ENCODE measurements at places on chromosomes 16 and 17.

DNA sequence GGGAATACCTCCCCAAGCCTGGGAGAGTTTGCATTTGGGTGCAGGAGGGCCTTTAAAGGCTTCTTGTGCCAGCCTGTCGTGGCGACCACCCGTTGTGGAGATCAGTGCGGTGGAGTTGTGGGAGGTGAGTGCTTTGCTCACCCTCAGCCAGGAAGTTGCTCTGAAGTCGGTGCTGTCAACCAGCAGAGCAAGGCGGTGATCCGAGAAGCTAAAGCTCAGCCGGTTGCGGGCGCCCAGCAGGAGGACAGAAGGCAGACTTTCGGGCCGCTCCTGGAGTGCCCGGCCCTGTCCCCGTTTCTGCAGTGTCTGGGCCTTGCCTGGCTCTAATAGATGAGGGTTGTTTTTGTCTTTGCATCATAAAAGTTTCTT, 1.4 kb downstream of the UBE2I start:
- DNase-seq: peak; percentile 73

GRCh38 chr16:53740476-53740875, 36.5 kb downstream of the FTO start:
- DNase-seq: no peak

- no peak for DNase-seq
These were observed 128.1 kb upstream of the CCL2 start for GRCh38 chr17:34126965-34127364.

DNA sequence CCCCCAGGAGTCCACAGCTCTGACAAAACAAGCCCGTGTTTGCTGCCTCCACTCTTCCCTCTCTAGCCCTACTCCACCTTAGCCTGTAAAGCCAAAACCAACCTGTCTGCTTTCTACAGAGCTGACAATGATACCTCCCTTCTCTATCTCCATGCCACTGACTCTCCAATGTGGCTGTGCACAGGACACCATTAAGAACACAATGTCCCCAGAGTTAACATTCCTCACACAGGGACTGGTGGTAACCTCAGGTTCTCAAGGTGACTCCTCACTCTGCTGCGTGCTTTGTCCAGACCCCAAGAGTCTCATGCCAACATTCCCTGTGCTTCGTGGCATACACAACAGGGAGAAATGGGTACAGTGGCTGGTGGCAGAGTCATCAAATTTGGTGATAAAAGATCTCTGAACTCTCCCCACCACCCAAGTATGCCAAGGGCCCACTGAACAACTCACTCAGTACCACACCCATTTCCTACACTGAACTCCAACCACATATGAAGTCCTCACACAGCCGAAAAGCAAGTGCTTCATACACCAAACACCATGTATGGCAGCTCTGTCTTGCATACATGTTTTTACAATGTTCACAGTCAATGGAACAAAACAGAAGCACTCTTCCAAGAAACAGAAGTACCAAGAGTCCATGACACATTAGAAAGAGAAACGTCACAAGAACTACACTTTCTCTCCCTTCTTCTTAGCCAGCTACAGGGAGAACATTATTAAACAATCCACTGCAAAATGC, 21.1 kb downstream of the CSNK2A2 start:
- no peak for DNase-seq

DNA sequence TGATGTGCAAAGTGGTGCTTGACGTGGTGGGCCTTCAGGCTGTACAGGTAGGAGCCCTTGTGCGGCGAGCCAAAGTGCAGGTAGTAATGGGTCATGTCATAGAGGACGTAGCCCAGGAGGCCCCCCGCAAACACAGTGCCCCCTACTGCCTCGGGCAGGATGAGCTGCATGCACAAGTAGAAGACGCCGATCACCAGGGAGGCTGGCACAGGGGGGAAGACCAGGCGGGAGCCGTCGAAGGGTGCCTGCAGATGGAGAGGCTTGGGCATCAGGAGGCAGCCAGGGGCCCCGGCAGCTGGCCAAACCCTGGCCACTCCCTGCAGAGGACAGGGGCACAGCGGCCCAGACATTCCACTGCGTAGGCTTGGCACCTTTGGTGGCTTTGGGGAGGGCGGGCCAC, 15.7 kb upstream of the MLKL start:
- peak; percentile 66 for DNase-seq

GRCh38 chr16:9378876-9379275, 287.4 kb downstream of the HAPSTR1 start:
- DNase-seq: no peak

DNA sequence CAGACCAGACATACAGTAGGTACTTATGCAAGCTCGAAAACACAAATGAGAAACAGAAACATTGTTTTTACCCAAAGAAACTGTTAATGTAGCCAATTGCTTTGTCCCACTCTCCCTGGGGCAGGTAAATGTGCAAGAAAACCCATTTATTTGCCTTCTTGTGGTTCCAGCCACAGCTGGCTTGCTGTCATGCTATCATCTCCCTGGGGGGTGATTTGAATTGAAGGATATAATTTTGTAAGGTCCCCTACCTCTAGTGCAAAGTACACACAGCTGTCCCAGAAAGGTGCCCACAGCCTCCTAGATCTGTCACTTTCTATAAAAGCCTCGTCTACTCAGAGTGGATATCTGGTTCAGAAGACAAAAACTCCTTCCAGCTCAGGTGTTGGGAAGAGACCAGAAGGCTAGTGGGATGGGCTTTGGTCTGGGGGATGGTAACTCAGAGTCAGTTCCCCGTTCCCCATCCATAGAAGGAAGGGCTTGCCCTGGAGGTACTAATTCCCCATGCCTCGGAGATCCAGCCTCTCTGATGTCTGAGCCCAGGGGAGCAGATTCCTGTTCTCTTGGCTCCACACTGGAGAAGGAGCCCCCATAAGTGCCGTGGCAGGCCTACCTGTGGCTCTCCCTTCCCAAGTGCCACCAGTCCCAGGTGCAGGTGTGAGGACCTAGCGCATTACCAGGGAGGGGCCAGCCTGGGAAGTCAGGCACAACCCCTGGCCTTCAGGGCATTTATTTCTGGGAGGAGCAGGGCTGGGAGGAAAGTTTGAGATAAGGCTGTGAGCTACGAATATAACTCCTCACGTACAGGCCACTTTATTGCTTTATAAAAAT, 2.4 kb upstream of the PRR15L start:
- peak; percentile 48 for DNase-seq

DNA sequence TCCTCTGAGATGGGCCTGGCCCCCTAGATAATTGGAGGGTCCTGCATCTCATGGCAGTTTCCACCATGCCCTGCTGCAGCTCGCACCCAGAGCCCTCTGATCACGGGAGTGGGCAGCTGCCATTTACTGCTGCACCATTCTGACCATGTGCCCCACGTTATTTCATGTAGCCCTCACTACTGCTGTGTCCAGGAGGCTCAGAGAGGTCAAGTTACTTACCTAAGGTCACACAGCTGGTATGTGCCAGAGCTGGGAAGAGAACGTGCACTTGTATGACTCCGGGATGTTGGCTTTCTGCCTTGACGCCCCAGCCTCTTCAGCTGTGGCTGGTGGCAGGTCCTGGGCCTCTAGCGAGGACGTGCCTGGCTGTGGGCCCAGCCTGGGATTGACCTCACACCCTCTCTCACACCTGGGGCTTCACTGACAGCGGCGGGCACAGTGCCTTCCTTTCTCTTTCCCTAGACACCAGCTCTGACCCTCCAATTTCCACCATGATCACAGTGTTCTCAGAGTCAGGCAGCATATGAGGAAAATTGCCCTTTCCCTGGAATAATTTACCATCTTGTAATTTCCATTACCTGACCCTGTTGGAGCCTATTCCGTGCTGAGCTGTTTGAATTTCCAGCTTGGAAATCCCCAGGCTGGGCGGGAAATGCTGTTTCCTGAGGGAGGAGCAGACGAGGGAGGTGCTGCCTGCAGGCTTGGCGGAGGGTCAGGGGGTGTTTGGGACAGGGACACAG, 18.5 kb upstream of the DOC2B start:
- DNase-seq: no peak

DNA sequence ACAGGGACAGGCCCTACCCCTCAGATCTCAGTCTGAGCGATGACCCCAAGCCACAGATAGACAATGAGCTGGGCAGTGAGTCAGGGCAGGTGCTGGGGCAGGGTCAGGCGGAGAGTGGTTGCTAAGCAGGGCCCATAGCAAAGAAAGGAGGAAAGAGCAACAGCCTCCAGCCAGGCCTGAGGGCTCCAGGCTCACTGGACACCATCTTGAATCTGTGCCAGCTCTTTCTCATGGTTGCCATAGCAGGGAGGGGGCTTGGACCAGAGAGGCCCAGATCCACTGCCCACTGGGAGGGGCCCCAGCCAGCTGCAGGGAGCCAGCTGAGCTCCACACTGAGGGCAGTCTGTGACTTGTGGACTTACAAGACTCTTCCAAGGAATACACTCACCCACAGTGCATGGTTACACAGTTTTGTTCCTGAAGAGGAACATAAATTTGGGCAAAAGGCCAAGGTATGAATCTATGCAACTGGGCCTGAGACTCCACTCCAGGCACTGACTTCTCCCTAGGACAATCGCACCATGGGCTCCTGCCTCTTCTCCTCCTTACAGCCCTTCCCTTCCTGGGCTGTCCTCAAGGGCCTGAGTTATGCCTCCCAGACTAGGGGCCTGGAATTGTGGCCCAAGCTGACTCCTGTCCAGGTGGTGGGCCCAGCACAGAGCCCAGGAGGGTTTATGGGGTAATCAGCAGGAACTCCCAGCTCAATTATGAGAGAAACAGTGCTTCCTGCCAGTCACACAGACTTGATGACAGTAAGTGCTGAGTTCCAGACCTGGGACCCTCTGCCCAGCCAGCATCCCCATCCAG, 59.9 kb downstream of the BEAN1 start:
- no peak for DNase-seq

DNA sequence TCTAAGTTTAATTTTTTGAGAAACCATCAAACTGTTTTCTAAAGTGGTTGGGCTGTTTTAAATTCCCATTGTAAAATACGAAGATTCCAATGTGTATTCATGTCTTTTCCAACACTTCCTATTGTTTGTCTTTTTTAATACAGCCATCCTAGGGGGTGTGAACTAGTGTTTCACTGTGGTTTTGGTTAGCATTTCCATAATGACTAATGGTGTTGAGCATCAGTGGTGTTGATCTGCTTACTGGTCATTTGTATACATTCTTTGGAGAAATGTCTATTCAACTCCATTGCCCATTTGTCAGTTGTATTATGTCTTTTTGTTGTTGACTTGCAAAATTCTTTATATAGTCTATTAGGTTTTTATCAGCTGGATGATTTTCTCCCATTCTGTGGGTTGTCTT, 239.2 kb upstream of the AXIN2 start:
- no peak for DNase-seq

DNA sequence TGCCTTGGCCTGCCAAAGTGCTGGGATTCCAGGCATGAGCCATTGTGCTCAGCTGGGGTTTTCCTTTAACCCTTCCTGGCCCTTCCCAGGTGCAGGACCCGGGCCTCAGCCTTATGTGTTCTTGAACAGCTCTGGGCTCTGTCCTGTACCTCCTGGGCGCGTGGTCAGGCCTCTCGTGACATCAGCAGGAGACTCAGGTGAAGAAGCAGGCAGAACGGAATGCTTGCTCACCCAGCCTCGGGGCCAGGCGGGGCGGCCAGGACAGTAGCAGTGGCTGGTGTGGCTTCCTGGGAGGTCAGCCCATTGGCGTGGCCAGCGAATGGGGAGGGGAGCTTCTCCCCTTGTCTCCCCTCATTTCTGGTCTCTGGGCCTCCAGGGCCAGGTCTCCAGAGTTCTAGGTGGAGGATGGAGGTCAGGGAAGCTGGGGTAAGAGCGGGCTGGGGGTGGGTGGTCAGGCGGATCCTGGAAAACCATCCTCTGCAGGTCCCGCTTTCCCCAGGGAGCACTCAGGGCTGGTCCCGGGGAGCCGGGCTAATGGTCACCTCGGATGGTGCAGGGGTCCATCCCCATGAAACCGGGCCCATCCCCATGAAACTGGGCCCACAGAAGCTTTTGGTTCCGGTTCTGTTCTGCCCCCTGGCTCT, 281.5 kb downstream of the SEC14L1 start:
- DNase-seq: no peak

GRCh38 chr17:75629157-75629556, 4.1 kb upstream of the SMIM5 start:
- DNase-seq: no peak

DNA sequence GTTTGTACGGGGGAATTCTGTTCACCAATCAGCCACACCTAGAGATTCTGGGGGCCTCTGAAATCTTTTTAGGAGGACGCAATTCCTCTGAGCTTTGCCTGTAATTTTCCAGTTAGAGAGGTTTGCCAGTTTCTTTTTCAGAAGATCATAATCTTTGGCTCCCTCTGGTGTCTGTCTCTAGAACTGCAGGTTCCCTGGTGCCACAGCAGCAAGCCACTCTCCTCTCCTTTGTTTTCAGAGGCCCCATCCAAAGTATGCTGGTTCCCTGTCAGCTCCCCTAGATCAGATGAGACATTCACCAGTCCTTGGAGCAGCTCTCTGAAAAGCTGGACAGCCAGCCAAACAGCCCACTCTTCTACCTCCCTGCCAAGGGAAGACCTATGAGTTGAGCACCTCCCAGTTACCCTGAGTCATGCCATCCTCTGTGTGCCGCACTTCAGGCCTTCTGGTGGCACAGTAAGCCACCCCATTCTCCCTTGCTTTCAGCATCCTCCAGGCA, 36.1 kb downstream of the RNF112 start:
- DNase-seq: peak; percentile 91

- no peak for DNase-seq
These were observed 46.0 kb downstream of the HNF1B start for GRCh38 chr17:37698911-37699255.

- peak; percentile 82 for DNase-seq
These were observed 5.9 kb upstream of the UBE2O start for GRCh38 chr17:76458580-76459490.

DNA sequence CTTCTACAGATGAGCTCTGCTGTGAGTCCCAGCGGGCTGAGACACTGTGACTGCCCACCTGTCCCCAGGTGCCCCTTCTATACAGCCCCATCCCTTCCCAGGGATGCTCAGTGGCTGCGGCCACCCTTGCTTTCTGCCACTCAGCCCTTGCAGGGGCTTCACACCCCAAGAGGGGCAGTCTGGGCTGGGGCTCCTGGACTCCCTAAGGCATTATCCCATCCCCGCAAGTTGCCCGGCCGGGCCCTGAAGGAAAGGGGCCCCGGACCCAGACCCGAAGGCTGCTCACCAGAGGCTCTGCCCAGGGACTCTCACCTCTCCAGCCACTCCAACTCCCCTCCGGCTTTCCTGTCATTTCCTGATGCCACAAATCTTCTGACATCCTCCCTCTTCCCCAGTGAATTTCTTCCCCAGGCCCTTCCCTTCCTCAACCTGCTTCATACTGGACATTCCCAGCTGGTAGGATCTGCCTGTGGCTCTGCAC, 88.5 kb upstream of the TOB1 start:
- peak; percentile 54 for DNase-seq

DNA sequence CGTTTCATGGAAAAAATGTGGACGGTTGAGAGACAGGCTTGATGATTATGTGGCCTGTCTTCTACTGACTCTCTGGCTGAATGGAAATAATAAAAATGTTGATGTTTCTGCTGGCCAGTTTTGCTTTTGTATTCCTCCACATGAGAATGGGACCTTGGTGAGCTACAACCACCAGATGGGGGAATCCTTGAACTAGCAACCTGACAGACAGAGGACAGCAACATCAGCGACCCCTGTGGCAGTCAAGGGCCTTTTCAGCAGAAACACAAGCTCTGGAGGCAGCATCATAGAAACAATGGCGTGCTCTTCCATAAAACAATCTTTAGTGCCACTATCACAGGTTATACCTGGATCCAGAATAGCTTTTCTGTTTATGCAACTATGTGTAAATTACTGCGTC, 84.0 kb upstream of the ATP2A3 start:
- DNase-seq: no peak

GRCh38 chr17:62084585-62084984, 19.5 kb upstream of the MED13 start:
- DNase-seq: no peak

Data from H7 (cell line).